ENCODE measurements at places on chromosomes 5 and 9.

GRCh38 chr5:108606185-108606584 lies 141.5 kb upstream of the FER start:
- no peak for DNase-seq

- no peak for DNase-seq
These were observed 381.1 kb upstream of the ADAMTS16 start for GRCh38 chr5:4758996-4759395.

DNA sequence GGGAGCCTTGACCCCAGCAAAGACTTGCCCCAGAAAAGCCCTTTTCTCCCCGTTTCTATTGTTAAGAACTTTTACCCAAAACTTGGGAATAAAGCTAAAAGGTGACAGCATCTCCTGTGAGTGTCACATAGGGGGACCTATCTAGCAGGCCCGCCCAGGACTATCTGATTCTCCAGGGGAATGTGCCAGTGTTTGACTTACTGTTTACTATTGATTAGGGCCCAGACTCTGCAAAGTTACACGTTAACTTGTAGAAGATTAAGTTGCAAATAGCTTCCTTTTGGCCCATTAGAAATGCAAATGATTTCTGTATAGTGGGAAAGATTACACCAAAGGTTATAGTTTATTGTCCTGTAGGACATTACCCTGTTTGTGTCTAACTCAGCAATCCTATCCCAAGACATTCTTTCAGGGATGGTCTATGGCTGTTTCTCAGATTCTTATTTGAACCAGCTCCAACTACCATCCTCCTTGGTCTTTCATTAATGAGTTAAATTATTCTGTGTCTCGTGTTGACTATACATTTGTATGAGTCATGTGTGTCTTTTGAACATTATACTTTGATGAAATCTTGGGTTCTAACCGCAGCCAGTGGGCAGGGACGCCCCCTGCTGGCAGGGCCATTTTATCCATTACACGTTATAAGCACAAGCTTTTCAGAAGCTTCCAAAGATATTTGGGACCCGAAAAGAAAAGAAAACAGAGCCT lies 60.7 kb downstream of the HRH2 start:
- DNase-seq, result peak; percentile 36

- no peak for DNase-seq
These were observed 14.2 kb upstream of the AHRR start for GRCh38 chr5:307306-307705.

GRCh38 chr5:107541400-107541799 lies 129.3 kb downstream of the EFNA5 start:
- no peak for DNase-seq

DNA sequence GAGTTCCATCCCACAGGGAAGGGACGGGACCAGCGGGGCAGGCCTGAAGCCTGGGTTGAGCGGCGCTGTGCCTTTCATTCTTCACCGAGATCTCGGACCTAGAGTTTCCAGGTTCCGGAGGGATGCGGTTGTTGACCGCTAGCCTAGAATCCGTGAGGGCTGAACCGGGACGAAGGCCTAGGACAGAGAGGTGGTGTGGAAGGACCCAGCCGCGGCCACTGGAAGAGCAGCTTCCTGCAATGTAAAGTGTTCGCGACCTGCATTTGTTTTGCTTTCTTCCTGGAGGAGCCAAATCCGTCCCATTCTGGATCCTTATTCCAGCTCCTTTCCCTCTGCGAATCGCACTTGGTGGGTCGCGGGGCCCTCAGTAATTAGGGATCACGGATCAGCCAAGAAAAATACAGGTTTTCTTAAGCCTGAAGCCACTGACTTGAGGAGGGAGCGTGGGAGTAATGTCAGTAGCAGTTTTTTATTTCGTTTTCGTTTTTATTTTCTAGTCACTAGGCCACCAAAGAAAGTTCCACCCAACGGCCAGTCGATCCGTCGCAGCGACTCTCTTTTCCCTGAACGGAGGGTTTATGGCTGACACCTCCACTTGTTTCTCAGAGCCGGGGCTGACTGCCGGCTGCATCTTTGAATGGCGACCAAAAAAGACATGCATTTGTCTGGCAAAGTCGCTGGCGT lies 48.6 kb downstream of the ANXA2R start:
- no peak for DNase-seq

- DNase-seq, result no peak
These were observed 50.2 kb upstream of the TLX3 start for GRCh38 chr5:171258737-171259415.

- DNase-seq, result no peak
These were observed 8.8 kb downstream of the TENT2 start for GRCh38 chr5:79621056-79621455.
